Muscle of arm (tissue), 14 donors: ENCODE measurements at places on chromosomes 5 and 9. TPM values are rescaled to one million over a fixed set of nuclear protein-coding genes. Genes with fewer than 3 reads are reported as not detected.
A peak's percentile ranks its signal among the peaks of the same experiment; 100 is the strongest.

Gene PCDHB4
- 2.6 TPM for polyA plus RNA-seq

DNA sequence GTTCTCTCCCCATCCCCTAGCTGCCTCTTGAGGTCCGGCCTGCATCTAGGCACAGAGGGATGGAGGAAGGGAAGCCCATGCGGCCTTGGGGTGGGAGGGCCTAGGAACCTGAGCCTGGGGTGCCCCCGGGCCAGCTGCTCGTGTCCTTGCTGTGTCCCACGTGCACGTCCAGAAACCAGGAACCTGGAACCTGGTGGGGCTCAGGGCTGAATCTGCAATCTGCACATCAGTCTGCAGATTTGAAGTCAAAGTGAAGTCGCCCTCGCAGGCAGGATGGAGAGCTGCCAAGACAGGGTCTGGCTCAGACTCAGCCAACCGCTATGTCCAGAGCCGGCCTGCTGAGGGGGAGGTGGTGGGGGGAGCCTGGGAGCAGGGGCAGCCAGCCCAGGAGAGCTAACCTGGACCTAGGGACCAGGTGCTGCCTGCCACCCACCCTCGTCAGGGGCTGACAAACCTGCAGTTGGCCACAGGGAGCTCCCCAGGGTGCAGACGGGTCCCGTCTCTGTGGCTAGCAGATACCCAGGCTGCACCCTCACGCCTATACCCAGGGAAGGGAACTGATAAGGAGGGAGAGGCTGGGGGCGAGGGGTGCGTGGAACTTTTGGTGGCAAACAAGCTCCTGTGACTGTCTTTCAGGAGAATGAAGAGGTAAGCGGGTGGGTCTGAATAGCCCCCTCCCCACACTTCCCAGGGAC, 103.5 kb upstream of the SIMC1 start:
- DNase-seq, result no peak

DNA sequence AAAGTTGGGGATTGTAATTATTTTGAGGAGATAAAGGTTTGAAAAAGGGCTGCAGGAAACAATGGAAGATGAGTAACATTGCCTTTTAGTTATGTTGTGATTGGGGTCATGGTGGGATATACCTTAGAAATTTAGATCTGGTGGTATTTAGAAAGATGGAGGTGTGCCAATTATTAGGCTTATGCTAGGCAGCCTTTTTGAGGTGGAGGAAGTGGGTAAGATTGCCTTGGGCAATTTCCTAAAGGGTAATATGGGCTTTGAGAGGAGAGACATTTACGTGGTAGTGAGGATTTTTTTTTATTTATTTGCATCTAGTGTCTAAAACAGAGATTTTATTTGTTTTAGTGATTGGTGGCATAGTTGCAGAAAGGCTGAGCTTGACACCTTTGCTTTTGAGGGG, 10.5 kb downstream of the HSPA4 start:
- no peak for DNase-seq

Gene GRXCR2
- not detected for polyA plus RNA-seq

Gene CDH6
- 4.1 TPM for polyA plus RNA-seq

DNA sequence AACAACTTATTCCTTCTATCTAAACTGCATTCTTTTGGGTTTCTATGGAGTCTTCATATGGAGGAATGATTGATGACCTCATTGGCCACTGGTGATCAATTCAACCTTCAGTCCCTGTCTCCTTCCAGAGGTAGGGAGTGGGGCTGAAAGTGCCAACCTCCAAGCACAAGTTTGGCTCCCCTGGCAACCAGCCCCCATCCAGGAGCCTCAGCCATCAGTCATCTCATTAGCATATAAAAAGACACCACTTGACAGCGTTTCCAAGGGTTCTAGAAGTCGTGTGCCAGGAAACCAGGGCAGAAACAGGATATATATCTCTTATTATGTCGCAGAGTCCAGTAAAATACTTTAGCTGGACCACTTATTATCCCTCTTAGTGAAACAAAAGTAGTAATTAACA, 9.8 kb downstream of the SLC31A2 start:
- no peak for DNase-seq

GRCh38 chr5:175274171-175274570, 169.8 kb downstream of the DRD1 start:
- DNase-seq, result no peak

GRCh38 chr5:2241842-2242241, 359.1 kb upstream of the IRX4 start:
- DNase-seq, result no peak

GRCh38 chr5:146947181-146947941, 68.8 kb upstream of the PPP2R2B start:
- DNase-seq, result no peak

DNA sequence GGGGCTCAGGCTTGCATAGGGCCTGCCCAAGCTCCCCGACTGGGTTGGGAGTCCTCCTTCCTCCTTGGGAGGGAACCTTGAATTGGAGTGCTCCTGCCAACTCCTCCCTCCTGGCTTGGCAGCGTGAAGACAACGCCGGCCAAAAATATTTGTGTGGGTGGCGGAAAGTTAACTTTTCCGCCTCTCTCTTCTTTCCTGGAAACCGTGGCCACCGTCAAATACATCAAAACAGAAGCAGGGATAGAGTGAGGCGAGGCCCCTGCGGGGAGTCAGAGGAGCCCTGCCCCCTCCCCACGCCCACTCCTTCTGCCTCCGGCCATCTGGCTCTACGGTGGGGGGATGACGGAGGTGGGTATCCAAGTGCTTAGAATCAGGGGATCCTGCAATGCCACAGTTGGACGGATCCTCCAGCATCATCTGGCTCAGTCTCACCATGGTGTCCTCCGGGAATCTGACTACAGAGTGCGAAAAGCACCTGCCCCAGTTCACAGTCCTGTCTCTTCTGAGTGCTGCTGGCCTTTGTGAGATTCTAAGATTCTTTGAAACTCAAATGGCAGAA, 25.2 kb upstream of the SYNPO start:
- peak; percentile 80 for DNase-seq

DNA sequence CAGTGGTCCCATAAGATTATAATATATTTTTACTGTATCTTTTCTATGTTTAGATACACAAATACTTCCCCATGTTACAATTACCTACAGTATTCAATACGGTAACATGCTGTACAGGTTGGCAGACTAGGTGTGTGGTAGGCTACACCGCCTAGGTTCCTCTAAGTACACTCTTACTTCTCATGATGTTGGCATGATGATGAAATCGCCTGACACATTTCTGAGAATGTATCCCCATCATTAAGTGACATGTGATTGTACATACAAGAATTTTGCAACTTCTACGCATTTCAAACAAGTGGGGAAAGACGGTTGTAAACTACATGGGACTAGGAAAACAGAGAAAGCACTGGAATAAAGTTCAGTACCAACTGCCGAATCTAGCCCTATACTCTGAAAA, 53.3 kb downstream of the SETX start:
- no peak for DNase-seq

DNA sequence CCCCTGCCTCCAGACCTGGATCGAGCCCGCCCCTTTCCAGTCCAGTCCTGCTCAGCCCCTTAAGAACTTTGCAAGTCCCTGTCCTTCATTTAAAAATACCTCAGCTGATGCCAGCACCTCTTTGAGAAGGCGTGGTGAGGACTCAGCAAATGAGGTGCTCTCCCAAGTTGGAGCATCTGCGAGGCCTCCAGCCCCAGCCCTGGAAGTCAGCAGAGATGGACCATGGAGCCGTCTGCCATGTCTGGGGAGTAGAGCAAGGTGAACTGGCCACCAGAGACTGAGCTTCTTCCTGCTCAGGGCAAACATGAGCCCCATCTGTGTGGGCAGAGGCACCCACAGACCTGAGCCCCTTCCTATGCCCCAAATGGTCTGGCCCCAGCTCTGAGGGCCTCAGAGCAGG, 71.5 kb downstream of the UBE2QL1 start:
- no peak for DNase-seq

GRCh38 chr5:8053270-8053669, 184.3 kb downstream of the MTRR start:
- no peak for DNase-seq

GRCh38 chr5:154058055-154059038, 19.6 kb downstream of the MFAP3 start:
- DNase-seq, result no peak

Gene SPINK4
- polyA plus RNA-seq, result not detected

Gene PLPPR1
- polyA plus RNA-seq, result 3.0 TPM

Gene GDNF
- 17.4 TPM for polyA plus RNA-seq

Gene NEURL1B
- polyA plus RNA-seq, result 29.9 TPM

DNA sequence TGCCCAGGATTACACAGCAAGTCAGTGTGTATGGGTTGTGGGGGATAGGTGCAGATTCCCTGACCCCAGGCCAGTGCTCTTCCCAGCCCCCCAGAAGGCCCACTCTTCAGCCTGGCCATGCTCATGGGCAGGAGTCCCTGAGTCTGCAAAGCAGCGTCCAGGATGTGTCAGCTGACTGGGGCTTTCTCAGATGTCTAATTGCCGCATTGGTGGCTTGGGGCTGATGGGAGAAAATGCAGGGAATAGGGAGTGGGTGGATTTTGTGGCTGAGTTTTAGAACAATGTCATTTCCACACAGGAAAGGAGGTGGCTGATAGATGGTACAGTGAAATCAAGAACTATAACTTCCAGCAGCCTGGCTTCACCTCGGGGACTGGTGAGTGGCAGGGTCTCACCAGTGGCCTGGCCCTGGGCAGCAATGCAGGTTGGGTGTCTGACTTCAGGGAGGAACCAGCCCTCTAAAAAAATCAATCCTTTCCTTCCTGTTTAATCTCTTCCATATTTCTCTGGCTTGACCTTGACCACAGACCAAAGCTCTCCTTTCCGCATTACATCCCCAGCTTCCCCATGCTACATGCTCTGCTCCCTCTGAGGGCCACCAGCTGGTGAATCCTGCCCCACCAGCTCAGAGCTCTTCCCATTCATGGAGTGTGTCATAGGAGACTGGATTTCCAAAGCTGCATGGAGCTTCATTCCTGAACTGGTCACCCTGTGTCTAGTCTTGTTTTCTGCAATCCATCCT, 14.2 kb downstream of the GLIPR2 start:
- DNase-seq, result no peak

Gene PCDHA2
- polyA plus RNA-seq, result 0.05 TPM

DNA sequence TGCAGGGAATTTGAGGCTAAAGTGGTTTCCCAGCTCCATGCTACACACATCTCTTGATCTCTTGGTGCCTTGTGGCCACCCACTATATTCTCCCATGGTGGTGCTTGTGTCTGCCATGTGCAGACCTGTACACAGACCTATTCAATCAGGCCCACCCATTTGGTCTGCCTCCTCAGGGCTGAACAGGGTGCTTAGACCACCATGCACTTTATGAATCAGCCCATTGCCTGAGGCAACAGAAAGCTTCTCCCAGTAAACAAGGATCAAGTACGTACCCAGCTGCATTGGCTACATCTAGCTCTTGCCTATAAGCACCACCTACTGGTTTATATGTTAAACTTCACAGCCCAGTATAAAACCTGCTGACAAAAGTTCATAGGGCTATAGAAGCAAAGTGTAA, 664.3 kb upstream of the EDIL3 start:
- no peak for DNase-seq

Gene CCNI2
- 0.77 TPM for polyA plus RNA-seq

GRCh38 chr5:146515473-146516150, 378 bp downstream of the GPR151 start:
- DNase-seq, result no peak

GRCh38 chr5:72692651-72693442, 123.6 kb upstream of the TNPO1 start:
- DNase-seq, result no peak

- DNase-seq, result no peak
These were observed 17.8 kb downstream of the HINT1 start for GRCh38 chr5:131147258-131147657.
